ENCODE measurements at places on chromosomes 1 and 21.

DNA sequence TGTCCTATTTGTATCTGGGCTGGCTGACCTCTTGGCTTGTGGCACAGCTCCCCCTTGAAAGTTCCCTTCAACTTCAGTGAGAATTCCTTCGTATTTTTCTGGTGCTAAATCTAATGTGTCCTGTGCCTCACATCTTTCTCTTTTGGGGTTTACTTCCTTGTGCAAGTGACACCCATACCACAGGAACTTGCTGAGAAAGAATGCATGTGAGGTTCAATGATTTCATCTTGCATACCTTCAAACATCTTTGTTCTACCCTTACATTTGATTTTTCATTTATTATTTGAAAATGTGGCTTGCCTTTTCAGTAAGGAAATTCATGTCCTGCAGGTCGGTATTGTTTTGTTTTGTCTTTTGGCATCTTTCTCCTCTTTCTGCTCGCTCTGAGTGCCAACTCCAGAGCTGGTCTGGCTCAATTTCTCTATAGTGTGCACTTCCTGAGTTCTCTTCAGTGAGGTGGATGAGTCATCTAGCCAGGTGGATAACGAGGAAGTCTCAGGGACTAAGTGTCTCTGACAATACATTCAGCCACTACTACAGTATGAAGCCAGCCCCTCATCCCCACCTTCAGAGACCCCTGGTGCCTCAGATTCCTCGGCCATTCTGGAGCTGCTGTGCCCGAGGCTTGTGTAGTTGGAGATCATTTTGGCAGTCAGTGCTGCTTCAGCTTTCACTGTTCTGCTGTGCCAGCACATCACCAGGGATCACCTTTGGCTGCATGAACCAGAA is 59.5 kb downstream of the RIPK4 start:
- no peak overlapping the region for H3K4me3 ChIP-seq
- peak overlapping the region; percentile 38 for H3K27ac ChIP-seq
- H3K27me3 ChIP-seq = 0 out of 3 replicates have a peak, but pooled peaks cover 10% of the 10 kb centered on the region

DNA sequence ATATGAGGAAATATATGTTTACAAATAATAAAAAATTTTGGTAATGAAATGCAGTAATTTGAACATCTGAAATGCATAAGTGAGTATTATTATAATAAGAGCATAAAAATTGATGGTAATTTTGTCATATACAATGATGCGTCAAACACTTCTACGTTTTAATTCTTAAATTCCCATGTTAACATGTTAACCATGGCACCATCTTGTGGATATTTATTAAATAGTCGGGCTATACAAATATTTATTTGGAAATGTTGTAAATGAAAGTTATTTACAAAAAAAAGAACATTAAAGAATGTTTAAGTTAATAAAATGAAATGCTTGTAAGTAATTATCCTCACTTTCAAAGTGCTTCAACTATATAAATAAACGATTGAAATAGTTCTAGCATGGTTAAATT is 57.2 kb upstream of the C1orf185 start:
- H3K27ac ChIP-seq = no peak overlapping the region
- DNase-seq = no peak
- H3K36me3 ChIP-seq = no peaks in the 10 kb centered on the region
- H3K4me1 ChIP-seq = 0 out of 2 replicates have a peak, but pooled peaks cover 7% of the 10 kb centered on the region
- H3K27me3 ChIP-seq = no peaks in the 10 kb centered on the region

DNA sequence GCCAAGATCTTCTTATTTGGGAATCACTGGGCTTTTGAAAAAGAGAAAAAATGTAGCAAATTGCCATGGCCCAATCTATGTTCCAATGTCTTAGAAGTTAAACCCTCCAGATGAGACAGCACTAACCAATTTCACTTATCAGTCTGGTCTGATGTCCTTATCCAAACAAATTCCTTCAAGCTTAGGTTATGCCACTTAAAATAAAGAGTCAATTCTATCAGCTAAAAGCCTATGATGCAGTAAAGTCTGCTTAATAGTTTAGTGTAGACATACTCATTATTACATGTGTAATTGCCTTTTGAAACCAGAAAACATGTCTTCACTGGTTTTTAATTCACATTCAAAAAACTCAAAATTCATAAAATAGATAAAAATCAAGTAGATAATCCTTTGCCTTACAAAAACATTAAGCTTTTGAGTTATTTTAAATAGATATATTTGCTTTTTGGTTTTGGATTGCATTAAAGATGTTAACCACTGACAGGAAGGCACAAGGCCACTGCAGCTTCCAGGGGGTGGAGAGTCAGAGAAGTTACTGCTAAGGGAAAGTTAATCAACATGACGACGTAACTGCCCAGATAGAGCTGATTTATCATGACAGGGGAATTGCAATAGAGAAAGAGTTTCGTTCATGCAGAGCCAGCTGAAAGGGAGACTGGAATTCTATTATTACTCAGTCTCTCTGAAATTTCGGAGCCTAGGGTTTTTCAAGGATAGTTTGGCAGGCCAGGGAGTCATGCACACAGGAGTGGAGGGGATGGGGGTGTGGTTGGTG is 106.1 kb downstream of the MAP3K21 start:
- H3K4me1 ChIP-seq = no peaks in the 10 kb centered on the region
- H3K27ac ChIP-seq = no peak overlapping the region
- no peak overlapping the region for H3K4me3 ChIP-seq
- DNase-seq = no peak
- H3K27me3 ChIP-seq = no peaks in the 10 kb centered on the region

GRCh38 chr1:203555511-203556046 is 61.6 kb downstream of the OPTC start:
- H3K27ac ChIP-seq = no peak overlapping the region
- H3K36me3 ChIP-seq = no peaks in the 10 kb centered on the region
- no peak for DNase-seq
- no peak overlapping the region for H3K4me3 ChIP-seq
- no peaks in the 10 kb centered on the region for H3K4me1 ChIP-seq

- H3K36me3 ChIP-seq = no peaks in the 10 kb centered on the region
- no peak overlapping the region for H3K27ac ChIP-seq
- no peaks in the 10 kb centered on the region for H3K27me3 ChIP-seq
- no peak for DNase-seq
These were observed 80.1 kb downstream of the BACH1 start for GRCh38 chr21:29378832-29379231.

DNA sequence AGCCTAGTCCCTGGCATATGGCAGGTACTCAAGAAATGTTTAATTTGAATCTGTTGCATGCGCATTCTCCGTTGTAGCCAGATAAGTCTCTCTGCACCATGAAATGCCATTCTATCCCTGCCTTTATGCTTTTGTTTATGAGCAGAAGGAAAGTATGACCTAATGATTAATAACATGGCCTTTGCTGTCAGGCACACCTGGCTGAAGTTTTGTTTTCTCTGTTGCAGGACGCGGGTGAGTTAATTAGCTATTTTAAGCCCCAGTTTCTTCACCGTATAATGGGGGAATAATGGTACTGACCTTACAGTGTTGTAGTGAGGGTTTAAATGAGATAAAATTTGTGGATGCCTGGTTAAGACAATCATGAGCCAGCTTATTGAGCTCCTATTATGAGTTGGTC is 87.7 kb downstream of the ST6GALNAC3 start:
- H3K4me1 ChIP-seq = no peaks in the 10 kb centered on the region
- H3K27ac ChIP-seq = no peak overlapping the region
- no peaks in the 10 kb centered on the region for H3K36me3 ChIP-seq
- H3K27me3 ChIP-seq = no peaks in the 10 kb centered on the region
- no peak overlapping the region for H3K4me3 ChIP-seq

GRCh38 chr1:30691480-30691879 is 31.9 kb downstream of the MATN1 start:
- peaks cover 11% of the 10 kb centered on the region for H3K27me3 ChIP-seq
- H3K4me1 ChIP-seq = no peaks in the 10 kb centered on the region
- H3K4me3 ChIP-seq = no peak overlapping the region
- H3K36me3 ChIP-seq = no peaks in the 10 kb centered on the region
- no peak overlapping the region for H3K27ac ChIP-seq
